ENCODE measurements at places on chromosomes 1 and 21.

DNA sequence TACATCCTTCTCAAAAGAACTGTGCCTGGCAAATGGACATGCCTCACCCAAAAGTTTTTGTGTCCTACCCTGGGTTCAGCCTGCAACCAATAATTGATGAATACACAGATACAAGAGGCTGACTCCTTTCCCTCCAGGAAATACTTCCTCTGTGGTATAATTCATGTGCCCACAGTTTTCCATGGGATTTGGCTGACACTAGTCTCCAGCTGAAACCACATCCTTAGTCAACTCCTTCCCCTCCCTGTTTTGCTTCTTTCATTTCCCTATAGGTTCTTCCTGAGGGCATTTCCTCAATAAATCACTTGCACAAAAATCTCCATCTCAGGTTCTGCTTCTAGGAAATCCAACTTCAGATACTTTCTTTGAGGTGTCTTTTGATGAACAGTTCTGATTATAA is 436.6 kb upstream of the C1orf87 start:
- DNase-seq = no peak

GRCh38 chr1:31397360-31398095 is 15.5 kb upstream of the SERINC2 start:
- no peak for DNase-seq

DNA sequence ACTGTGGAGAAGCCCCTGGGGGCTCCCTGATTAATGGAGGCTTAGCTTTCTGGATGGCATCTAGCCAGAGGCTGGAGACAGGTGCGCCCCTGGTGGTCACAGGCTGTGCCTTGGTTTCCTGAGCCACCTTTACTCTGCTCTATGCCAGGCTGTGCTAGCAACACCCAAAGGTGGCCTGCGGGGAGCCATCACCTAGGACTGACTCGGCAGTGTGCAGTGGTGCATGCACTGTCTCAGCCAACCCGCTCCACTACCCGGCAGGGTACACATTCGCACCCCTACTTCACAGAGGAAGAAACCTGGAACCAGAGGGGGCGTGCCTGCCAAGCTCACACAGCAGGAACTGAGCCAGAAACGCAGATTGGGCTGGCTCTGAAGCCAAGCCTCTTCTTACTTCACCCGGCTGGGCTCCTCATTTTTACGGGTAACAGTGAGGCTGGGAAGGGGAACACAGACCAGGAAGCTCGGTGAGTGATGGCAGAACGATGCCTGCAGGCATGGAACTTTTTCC is 24.8 kb downstream of the PCSK9 start:
- no peak for DNase-seq

DNA sequence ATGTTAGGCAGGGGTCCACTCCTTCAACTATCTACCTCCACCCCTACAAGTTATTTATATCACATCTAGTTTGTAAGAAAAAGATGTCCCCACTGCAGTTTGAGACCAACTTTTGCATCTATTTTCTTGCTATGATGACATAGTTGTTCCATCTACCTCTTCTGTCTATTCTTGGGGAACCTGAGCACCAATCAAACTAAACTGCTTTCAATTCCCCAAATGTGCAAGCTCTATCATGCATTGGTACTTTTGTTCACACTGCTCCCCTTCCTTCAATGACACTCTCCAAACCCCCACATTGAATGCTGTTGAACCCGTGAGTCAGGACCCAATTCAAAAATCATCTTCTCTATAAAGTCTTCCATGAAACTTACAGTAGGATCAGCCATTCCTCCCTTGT is 16.0 kb upstream of the FRRS1 start:
- DNase-seq = no peak

DNA sequence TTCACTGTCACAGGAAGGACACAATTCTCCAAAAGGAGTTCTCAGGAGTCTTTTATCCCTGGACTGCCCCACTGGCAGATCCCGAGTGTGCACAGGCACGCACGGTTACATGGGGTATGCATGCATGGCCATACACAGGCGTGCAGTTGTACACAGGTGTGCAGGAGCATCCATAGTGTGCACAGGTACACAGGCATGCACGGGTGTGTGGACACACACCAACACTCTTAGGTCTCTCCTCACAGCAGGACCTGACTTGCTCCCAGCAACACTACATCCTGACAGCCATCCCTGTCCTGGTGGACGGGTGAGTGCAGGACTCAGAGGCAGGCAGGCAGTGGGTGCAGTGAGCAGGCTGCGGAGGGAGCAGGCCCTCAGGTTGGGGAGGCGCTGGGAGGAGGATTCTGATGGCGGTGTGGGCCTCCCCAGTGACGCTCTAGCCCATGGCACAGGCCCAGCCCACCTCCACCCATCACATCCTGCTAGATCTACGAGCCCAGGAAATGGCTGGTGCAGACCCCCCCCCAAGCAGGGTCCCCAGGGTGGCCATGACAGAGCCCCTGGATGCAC is 28.4 kb downstream of the SLC19A1 start:
- DNase-seq = no peak

DNA sequence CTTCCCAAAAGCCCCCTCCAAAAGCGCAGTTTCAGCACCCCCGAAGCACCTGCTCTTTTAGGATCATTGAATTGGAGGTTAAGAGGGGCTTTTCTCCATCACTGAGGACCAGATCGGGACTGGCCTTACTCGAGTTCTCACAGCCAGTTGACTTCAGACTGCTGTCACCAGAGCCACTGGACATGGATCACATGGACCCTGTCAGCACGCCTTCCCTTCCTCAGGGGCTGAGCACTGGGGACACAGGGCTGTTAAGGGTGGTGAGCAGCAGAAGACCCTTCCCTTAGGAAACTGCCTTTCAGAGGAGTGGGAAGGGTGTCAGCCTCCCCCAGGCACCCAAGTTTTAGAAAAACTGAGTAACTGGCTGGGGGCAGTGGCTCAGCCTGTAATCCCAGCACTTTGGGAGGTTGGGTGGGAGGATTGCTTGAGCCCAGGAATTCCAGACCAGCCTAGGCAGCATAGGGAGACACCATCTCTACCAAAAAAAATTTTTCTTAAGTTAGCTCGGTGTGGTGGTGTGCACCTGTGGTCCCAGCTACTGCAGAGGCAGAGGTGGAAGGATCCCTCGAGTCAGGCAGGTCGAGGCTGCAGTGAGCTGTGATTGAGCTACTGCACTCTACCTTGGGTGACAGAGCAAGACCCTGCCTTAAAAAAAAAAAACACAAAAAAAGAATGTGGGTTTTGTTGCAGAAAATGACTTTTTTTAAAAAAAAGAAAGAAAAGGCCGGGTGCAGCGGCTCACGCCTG is 584 bp upstream of the FGR start:
- DNase-seq = no peak

DNA sequence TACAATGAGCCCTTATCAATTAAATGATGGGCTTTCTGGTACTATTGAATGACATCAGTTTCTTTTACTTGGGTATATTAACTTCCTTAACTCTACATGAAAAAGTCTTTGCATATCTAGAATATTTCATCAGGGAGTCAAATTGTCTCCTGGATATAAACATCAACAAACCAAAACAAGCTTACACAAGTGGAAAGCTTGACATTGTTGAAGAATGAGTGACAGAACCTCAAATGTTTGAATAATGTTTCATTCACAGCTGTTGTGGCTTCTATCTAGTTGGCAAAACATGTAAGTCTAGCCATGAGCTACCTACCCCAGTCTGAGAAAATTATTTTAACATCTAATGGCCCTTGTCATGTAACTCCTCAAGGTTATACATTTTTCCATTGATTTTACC is 604.8 kb upstream of the ADAMTS5 start:
- no peak for DNase-seq

- no peak for DNase-seq
Measured at GRCh38 chr1:166876540-166876838, 425 bp upstream of the TADA1 start.

- DNase-seq = no peak
Measured at GRCh38 chr1:110722807-110723206, 48.1 kb upstream of the KCNA3 start.

DNA sequence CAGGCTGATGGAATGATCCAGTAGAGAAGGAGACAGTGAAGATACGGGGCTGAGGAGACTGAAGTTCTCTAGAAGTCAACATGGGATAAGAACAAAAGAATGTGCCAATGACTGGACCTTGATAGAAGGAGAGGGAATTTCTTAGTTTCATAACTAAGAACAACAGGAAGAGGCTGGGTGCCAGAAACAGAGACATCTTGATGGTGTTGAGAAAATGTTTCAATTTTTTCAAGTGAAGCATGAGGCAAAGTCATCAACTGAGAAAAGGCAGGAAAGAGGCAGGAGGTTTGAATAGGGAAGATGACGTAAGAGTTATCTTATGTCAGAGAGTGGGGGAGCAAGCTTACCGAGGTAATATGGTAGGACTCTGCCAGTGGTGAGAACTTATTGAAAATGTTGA is 80.1 kb downstream of the SPAG17 start:
- no peak for DNase-seq

DNA sequence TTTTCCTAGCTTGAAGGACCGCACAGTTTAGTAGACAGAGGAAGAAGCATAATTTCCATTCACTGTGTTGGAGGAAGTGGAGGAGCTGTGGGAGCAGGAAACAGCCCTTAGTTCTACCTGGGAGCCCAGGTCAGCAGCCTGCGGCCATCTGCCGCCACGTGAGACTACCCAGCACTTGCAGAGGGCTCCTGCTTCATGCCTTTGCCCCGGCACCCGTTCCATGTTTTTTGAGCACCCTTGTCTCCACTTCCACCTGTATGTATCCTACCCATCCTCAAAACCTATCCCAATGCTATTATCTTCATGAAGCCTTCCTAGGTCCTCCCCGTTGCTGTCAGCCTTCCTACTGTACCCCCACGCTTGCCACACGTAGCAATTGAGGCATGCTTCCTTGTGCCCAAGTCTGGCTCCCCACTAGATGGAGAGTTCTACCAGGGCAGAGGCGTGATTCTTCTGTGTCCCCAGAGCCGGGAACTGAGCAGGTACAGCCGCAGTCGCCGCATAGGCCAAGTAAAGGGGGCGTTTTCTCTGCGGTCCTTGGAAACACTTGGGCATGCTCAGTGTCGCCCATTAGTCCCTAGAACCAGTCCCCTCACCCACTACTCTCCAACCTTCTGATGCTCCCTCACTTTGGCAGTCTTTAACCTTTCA is 1.9 kb downstream of the SLC6A9 start:
- no peak for DNase-seq

GRCh38 chr21:32183396-32183795 is 95.5 kb downstream of the MIS18A start:
- DNase-seq = no peak

DNA sequence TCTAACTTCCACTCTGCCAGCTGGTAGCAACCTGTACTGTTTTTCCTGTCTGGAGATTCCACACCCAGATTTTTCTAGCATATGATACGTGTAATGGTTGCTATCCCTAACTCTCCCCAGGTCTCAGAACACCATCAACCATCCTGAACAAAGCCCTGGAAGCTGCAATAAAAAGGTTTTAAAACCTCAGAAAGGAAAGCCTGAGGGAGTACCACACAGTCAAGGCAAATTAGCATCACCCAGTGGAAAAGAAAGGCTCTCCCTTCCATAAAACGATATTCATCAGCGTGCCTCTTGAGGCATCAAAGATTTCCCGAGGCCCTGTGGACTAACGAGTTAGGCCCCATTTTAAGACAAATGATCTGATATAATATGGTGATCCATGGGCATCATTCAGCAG is 421.0 kb downstream of the ADGRL2 start:
- DNase-seq = no peak

DNA sequence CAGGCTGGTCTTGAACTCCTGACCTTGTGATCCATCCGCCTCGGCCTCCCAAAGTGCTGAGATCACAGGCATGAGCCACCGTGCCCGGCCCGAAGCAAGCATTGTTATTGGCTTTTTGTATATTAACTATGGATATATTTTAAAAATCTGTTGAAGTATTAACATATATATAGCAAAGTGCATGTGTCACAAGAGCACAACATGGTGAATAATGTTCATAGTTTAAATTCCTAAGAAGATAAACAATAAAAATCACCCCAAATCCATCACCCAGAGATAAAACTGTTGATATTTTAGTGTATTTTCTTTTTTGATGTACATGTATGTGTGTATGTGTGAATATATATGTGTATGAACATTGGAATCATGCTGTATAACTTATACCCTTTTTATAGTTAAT is 9.1 kb upstream of the FOXE3 start:
- DNase-seq = no peak

DNA sequence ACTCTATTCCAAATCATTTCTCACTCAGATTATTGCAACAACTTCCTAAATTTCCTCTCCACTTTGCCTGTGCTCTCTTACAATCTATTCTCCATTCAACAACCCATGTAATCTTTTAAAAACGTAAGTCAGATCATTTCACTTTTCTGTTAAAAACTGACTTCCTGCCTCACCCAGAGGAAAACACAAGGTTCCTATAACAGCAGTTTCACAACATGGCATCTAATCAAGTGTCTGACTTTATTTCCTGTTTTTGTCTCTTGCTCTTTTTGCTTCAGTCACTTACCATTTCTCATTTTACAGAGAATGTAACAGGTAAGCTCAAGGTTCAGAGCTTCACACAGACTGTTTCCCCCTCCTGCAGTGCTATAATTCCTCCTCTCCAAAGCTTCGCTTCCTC is 560.7 kb downstream of the LRRIQ3 start:
- DNase-seq = no peak

GRCh38 chr1:1080122-1080757 is 6.1 kb upstream of the RNF223 start:
- peak; percentile 68 for DNase-seq

GRCh38 chr1:115261496-115261895 is 76.6 kb downstream of the NGF start:
- DNase-seq = no peak

DNA sequence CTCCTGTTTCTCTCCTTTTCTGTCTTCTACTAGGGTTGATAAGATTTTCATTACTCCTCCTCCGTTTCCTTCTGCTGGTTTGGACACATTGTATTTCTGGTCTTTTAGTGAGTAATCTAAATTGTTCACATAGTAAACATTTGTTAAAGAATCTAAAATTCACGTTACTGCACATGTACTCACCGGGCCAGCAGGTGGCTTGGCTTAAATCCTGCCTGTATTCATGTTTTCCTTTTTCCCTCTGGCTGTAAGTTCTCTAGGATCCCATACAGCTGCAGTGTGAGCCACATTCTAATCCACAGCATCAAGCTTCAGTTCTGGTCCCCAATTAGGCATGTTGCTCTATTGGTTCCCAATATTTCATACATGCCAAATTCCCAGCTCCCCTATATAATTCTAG is 958.3 kb downstream of the ADGRL2 start:
- no peak for DNase-seq

GRCh38 chr1:62908168-62908695 is 124.3 kb downstream of the ATG4C start:
- DNase-seq = no peak

DNA sequence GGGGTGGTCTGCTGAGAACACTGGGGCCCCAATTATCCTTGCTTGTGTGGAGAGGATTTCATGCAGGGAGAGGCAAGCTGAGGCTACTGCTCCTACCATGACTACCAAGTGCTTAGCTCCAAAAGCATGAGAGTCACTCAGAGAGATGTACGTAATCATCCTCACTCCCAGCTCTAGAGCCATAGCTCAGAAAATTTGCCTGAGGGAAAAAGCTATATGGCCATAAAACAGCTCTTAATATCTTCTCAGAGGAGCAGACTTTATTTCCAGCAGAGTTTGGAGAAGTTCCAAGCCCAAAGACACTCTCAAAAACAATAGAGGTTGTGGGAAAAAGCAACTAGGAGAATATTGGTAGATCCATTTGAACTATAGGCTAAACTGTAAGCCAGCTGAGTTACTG is 106.4 kb upstream of the PBX1 start:
- no peak for DNase-seq
